ENCODE measurements at places on chromosomes 13 and 19. TPM values are rescaled to one million over a fixed set of nuclear protein-coding genes. Genes with fewer than 3 reads are reported as not detected.

CDC42EP5 gene
- total RNA-seq = 33.4 TPM

DNA sequence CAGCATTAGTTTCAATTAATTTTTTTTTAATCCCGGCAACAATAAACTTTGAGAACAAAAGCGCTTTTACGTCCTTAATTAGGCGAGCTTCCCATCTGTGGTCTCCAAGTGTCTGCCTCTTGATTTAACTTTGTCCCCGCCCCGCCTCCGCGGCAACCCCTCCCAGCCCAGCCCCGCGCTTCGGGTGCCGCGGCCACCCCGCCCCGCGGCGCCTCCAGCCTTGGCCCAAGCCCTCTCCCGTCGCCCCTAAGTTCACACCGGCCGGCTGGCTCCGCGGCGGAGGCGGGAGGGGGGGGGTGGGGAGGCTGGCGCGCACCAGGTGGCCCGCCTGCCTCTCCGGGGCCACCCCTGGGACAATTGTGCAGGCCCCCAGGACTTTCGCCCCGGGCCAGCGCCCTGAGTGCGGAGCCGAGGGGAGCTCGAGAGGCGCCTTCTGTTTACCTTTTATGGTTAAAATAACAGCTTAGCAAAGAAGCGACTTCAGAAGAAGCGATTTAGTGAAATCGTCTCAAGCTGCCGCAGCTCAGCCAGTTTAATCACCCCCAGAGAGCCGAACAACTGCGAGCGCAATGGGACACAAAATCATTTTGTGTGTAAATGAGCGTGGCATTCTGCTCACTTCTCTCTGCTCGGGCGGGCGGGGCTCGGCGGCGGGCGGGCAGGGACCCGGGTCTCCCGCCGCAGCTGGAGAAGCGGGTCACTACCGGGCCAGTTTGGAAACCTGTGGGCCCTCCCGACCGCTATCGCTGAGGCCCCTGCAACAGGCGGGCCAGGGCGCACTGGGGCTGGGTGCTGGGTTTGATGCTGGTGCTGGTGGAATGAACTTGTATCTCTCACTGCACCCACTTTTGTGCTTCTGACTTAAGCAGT, 1.4 kb downstream of the KCTD15 start:
- DNase-seq = no peak

DNA sequence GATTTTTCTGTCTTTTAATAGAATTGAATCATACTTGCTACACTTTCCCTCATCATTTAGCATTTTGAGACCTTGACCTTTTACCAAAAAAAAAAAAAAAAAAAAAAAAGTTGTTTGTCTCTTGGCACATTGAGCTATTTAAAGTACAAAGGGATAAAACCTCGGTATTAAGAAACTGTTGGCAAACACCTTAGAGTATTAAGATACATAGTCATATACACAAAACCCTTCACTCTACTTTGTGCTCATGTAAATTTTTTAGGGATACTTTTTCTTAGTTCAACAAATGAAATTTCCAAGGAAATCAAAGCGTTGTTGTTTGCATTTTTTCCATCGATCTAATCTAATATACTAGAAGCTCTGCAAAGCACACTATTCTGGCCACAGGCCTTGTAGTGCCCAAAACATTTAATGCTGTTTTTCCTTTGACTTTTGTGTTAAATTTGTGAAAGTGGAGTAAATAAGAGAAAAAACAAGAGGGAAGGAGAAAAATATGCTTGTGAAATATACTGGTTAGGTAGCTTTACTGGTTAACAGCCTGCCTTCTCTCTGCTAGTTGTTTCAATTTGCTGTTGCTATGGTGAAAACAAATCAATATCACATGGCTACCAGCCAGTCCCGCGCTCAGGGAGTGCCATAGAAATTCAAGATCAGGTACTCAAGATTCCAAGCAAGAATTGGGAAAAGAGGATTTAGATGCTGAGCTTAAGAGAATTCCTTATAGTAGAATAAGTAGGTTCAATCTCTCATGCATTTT, 2.6 kb downstream of the MBNL2 start:
- DNase-seq = no peak

ZNF492 gene
- total RNA-seq = not detected

DNA sequence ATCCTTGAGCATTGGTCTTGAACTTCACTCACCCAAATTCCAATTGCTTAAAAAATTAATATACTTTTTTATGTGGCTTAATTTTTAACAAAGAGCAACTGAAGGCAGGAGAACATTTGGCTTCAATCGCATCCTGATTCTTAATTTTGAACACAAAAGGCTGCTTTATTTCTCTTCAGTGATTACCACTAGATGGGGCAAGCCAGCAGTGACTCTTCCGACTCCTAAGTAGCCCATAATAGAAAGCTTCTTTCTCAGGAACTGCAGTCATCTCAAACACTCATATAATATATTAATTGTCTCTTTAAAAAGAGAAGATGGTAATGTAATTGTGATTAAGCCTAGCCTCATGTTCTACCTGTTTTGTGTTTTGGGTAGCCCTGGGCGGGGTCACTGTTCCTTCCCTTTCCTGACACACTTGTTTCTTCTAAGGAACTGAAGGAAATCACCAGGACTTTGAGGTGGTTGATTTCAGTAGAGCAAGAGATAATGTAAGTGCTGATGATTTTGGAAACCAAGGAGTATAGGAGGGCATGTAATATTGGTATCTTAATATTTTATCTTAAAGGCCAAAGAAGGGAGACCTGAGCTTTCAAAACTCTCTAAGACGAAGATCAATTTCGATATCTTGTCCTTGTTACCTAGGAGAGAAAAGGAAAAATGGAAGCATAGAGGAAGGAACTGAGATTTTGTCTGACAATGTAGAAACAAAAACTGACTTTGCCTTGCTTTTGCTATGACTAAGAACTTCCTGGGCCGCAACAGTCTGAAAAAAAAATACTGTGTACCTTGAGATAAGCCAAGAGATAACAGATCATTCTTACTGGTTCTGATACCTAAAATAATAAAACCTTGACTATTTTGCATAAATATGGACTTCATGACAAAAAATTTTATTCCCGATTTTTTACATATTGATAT, 73.1 kb downstream of the TNFSF13B start:
- DNase-seq = no peak

Data from vagina (tissue), 2 donors.